ENCODE measurements at places on chromosomes 2 and 18. TPM values are rescaled to one million over a fixed set of nuclear protein-coding genes. Genes with fewer than 3 reads are reported as not detected.
A peak's percentile ranks its signal among the peaks of the same experiment; 100 is the strongest.

TRAK2 gene
- 66.3 TPM for total RNA-seq

DNA sequence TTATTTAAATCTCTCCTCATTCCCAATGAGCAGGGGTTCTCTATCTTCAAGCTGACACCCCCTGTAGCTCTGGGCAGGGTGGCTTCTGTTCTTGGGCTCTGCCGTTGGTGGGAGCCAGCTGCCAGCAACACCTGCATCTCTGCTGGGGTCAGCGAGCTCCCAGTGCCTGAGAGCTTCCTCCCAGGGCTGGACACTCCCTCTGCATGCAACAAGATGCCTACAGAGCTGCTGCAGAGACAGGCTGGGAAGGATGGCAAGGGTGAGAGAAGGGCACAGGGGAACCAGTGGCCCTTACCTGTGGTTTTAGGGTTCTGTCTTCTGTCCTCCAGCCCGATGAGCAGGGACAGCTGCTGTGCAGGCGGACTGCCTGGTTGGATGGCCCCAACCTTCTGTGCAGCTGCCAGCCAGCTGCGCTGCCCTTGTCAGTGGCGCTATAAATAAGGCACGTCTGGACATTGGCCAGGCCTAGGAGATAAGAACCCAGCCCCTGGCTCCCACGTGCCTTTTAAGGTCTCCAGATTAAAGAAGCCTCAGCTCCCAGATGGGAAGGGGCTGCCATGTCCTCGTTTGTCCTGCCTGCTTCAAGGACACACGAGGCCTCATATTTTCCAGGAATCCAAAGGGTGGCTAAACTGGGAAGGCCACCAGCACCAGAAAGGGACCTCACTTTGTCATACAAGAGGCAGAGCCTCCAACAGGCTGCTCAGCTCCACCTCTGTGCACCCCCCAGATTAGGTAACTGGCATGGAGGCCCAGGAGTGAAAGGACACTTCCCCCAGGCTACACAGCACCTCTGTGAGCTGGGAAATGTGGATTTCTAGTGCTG lies 39.5 kb upstream of the FHL2 start:
- DNase-seq = peak; percentile 45

NOL4 gene
- total RNA-seq = not detected

NBEAL1 gene
- 51.0 TPM for total RNA-seq

- no peak for DNase-seq
Measured at GRCh38 chr2:63009490-63009889, 41.1 kb upstream of the OTX1 start.

C2orf72 gene
- total RNA-seq = not detected

CRYBA2 gene
- total RNA-seq = not detected

GRCh38 chr18:32093102-32093511 lies 1.4 kb downstream of the RNF138 start:
- peak; percentile 89 for DNase-seq

- no peak for DNase-seq
Measured at GRCh38 chr2:220786216-220786615, 785.9 kb downstream of the EPHA4 start.

- peak; percentile 3 for DNase-seq
Measured at GRCh38 chr18:62101321-62101721, 85.5 kb downstream of the PIGN start.

AFF3 gene
- total RNA-seq = 4.3 TPM

DNA sequence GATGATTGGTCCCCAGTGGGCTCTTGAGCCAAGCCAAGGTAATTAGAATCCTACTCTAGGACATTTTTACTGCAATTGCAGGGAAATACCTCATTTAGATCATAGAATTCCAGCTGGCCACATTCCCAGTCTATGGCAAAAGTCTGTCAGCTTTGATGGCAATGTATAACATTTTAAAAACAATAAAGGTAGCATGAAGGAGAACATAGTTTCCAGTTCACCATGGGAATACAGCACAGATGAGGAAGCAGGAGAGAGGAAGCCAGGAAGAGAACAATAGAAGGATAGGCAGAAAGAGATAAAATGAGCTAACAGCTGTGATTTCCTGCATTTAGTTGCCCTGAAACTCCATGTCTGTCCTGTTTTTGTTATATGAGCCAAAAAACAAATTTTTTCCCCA lies 897.3 kb upstream of the DDX18 start:
- DNase-seq = no peak

DNA sequence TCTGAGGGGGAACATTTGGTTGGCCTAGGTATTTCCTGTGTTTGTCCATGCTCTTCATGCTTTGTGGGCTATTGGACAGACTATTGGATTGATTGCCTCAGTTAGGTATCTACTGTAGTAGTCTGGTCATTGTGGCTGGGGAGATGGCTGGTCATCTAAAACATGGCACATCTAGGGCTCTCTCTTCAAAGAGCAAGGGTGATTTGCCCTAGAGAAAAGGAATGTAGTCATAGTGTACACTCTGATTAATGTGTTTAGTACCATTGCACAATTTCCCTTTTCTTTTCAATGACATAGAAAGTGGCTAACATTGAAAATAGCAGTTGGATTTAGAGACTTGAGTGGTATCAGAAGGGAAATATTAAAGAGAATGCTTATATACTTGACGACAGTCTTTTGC lies 114.3 kb downstream of the LCLAT1 start:
- no peak for DNase-seq

DNA sequence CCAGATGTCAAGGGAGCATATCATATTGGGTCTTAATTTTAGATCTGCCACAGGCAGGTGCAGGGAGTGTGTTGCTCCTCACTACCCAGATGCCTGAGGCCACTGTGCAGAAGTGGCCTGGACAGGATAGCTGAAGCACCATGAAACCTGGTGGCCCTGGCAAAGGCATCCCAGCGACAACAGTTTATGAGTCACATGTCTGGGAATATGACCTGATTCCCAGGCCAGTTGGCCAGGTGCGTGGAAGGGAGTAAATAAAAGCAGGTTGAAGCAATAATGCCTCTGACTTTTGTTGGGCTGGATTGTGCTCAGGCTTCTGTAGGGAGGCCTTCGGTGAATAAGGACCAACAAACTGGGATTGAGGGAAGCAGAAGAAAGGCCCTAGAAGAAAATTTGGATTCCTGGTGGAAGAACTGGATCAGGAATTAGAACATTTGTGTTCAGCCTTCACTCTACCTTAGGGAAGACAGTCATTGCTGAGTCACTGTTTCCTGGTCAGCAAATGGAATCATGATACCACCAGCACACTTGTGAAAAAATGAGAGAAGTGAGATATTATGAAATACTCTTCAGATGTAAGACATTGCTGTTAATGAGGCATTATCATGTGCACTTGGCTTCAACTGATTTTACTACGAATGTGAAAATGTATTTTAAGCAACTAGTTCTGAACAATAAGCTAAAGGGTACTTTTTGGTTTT lies 78.4 kb upstream of the ZNF516 start:
- peak; percentile 93 for DNase-seq

DNA sequence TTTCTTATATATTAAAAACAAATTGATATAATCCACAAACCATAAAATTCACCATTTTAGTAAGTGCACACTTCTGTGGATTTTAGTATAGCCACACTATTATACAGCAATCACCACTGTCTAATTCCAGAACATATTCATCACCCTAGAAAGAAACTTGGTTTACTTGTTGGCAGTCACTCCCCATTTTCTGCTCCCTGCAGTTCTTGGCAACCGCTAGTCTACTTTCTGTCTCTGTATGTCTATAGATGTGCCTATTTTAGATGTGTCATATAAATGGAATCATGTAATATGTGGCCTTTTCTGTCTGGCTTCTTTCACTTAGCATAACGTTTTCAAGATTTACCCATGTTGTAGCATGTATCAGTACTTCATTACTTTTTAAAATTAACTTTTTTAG lies 5.7 kb downstream of the CKAP2L start:
- no peak for DNase-seq

GKN2 gene
- total RNA-seq = not detected

GTF2A1L gene
- 1.1 TPM for total RNA-seq

DNA sequence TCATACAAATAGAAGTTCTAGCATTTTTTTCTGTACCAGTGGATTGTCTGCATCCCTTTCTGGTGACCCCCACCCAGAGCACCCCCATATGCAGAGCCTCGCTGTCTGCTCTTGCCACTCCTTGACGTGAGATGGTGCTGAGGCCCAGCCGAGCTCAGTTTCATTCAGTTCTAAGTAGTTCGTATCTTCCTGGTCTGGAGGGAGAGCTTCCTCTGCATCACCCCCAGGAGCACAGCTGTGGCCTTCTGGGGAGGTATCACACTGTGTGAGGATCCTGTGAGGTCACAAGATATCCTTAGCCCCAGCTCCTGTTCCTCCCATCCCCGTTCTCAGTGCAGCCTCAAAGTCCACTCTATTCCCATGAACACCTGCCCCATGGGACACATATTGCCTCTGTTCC lies 132.7 kb downstream of the PTGR3 start:
- no peak for DNase-seq

- no peak for DNase-seq
Measured at GRCh38 chr18:43322132-43322531, 44.8 kb upstream of the SYT4 start.

NEDD4L gene
- total RNA-seq = 20.3 TPM

DNA sequence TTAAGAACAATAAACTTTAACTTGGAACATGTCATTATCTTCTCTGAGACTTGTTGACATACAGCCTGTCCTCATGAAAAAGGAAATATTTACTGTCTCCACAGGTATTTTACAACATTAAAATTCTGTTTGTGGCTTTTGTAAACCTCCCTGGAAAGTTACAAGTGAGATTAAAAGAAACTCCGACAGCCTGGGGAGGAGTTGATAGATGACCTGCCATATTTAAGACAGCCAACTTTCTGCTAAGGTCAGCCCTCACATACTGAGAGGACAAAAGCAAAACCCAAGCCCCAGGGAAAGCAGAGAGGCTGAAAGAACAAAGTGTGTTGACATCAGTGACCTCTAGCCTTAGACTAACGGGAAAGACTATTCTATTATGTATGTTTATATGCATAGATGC lies 350.2 kb downstream of the RIT2 start:
- no peak for DNase-seq

DNA sequence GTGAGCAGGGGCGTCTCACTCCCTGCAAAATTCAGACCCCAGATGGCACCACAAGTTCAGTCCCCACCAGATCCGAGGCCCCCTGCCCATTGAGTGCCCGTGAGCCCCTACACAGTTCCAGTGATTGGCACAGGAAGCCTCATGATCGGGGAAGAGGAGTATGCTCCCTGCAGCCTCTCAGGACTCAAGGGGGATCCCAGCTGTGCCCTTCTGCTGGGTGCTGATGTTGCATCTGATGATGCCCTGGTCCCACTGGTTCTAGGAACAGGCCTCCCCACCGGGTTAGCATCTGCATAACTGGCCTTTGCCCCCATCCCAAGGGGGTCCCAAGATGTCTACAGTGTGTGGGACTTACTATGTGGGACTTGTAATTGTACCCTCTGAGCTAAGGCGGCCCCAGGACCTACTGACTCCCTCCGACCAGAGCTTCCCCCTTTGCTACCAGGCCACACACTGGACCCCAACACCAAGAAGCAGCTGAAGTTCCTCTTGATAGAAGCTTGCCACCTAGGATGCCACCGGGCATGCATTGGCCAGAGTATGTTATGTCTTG lies 8.6 kb downstream of the ALPG start:
- DNase-seq = no peak

PIEZO2 gene
- 46.7 TPM for total RNA-seq

DNAJC5G gene
- not detected for total RNA-seq

ARHGAP25 gene
- total RNA-seq = 0.29 TPM

DNA sequence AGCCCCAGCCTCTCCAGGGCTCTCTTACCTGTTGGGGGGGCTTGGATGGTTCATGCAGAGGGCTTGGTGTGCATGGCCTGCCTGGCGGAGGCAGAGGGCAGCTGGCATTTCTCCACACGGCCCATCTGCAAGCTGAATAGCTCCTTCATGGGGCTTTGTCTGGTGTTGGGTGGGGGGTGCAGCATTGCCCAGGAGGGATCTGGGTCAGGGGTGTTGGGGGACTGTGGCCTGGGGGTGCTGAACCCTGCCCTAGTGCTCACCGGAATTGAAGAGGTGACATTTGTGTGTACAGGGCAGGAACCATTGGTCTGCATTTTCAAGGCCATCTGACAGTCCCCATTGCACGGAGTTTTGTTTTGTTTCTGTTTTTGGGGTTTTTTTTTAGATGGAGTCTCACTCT lies 58.8 kb upstream of the HAAO start:
- DNase-seq = no peak

GRCh38 chr2:223297788-223298187 lies 245.8 kb downstream of the KCNE4 start:
- DNase-seq = no peak

GRCh38 chr2:164661349-164661748 lies 40.1 kb upstream of the GRB14 start:
- DNase-seq = no peak

- DNase-seq = no peak
Measured at GRCh38 chr2:171847627-171848026, 46.4 kb downstream of the SLC25A12 start.

DNA sequence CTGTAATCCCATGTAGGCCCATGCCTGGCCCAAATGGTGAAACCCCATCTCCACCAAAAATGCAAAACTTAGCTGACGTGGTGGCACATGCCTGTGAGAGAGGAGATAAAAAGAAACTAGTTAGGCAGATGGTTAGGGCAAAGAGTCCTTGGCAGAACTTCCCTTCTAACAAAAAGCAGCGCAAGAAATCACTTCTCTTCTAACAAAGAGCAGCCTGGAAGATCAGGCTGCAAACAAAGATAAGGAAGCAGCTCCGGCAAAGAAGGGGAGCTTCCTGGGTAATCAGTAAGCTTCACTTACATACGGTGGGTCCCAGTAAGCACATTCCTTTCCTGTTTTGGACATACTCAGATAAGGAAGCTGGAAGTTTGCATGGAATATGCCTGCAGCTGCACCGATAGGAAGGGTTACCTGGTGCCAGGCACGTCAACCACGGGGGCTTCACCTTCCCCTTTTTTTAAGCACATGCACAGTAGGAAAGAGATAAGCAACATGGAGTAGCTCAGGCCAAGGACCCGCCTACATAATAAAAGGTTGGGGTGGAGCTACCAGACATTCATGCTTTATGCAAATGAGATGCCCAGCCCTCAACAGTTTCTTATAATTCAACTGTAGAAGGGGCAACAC lies 61.0 kb upstream of the SLC25A52 start:
- DNase-seq = no peak

DNA sequence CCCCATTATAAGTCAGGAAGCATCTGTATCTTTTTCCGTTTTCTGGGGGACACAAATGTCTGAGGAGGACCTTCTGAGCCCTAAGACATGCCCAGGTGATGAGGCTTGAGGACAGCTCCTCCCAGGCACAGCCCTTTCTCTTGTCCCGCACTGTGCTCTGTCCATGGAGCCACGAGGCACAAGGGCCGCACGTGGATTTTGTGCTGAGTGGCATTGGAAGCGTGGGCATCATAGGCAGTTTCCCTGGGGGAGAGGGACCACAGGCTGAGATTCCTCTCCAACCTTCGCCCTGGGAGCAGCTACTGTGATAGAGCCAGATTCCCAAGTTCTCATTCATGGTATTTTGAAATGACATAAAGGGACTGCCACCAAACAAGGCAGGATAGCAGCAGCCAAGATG lies 139.9 kb downstream of the SH3RF3 start:
- DNase-seq = peak; percentile 52

GRCh38 chr2:25585189-25585588 lies 88.2 kb downstream of the DTNB start:
- DNase-seq = no peak

DNA sequence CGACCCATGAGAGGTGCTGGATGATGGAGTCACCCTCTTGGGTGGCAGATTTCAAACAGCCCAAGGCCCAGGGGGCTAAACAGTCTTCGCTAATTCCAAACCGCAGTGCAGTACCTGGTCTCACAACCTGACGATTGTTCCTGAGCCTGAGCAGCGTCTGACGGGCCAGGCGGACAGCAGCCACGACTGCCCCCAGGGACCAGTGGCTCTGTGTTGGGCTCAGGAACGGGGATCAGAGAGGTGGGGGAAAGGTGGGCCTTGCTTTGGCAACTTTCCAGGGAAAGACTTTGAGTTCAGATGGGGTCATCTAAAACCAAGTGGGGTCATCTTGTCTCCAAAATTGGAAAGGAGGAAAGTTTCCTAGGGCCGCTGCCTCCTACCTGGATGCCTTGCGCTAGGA lies 492 bp downstream of the COLEC11 start:
- DNase-seq = no peak
